Fibroblast of villous mesenchyme (primary cell): ENCODE measurements at places on chromosomes 7 and 10.
A peak's percentile ranks its signal among the peaks of the same experiment; 100 is the strongest.

- no peak for DNase-seq
These were observed 141.1 kb upstream of the WDR11 start for GRCh38 chr10:120710076-120710475.

- DNase-seq: peak; percentile 95
These were observed 128.4 kb downstream of the BICC1 start for GRCh38 chr10:58641095-58641531.

- DNase-seq: no peak
These were observed 10.7 kb downstream of the APBB1IP start for GRCh38 chr10:26448706-26449435.

DNA sequence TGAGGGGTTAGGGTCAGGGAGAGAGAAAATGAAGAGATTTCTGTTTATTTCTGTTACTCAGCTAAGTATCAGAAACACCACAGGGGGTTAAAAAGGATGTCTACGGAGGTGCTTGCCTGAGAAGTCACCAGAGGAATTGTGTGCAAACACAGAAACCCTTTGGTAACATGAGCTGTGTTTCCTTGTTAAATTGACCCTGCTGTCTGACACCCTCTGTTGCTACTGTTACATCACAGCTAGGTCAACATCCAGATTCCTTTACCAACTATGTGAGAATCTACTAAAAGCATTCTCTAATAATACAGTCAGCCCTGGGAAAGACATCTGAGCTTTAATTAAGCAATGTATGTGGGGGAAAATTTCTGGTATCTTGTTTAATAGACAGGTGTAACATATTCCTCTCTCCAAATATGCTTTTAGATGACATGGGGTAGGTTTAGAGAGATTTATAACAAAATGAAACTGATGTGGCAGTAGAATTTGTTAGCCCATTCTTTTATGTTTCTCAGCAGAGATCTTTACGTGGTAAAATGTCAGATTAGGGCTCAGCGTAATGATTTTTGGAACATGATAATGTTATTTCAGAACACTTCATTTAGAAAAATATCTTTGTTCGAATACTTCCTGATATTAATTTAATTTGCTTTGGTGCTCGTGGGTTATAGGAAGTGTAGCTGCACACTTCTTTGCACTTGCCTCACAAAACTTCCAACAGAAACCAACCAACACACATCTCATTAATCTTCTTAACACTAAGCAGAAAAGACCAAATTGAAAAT, 168.0 kb upstream of the AHR start:
- peak; percentile 85 for DNase-seq

GRCh38 chr10:62960416-62960815, 144.2 kb upstream of the EGR2 start:
- peak; percentile 21 for DNase-seq

DNA sequence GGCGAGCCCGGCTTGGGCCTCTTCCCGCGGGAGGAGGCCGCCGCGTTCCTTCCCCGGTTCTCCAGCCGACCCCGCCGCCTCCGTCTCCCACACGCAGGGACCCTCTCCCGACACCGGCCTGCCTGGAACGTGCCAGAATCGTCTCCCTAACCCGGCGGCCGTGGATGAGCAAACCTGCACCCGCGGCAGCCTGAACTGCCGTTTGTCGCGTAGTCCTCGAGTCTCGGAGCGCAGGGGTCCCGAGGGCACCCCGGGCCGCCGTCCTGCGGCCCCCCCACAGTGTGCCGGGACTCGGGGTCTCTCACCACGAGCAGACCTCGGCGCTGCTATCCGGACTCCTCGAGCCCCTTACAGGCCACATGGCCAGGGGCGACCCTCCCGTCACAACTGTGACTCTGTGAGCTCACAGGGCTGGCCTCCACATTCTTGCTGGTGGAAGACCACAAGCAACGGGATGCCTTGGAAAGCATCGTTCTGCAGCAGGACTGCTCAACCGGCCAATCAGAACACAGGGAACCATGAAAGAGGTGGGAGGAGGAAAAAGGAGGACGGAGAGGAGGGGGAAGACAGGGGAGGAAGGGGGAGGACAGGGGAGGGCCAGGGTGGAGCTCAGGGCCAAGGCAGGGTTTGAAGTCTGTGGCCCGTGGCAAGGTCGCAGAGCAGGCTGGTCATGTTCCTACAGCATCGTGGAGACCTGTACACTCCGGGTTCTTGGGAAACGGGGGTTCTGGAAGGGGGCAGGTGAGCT, 276.9 kb downstream of the DNAJB6 start:
- no peak for DNase-seq

DNA sequence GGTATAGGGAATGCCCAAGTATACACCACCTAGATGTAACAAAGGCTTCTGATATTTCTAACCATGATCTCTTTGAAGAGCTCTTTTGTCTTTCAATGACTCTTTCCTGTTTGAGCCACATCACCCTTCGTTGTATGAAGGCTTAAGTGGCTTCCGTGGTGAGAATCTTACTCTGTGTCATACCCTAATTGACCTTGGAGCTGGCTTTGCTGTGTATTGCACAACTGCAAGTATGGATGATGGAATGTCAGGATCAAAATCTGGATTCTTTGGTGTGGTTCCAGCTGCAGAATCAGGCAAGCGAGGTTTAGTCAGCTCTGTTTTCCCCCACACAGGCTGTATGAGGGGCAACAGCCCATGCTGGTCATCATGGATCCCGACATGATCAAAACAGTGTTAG, 16.0 kb downstream of the CYP3A43 start:
- no peak for DNase-seq

- no peak for DNase-seq
These were observed 2.5 kb downstream of the TAS2R5 start for GRCh38 chr7:141792526-141792925.

- DNase-seq: peak; percentile 72
These were observed 93.4 kb downstream of the RNF216 start for GRCh38 chr7:5687936-5688630.

- DNase-seq: no peak
These were observed 267.9 kb upstream of the CNTNAP2 start for GRCh38 chr7:145848691-145849090.

DNA sequence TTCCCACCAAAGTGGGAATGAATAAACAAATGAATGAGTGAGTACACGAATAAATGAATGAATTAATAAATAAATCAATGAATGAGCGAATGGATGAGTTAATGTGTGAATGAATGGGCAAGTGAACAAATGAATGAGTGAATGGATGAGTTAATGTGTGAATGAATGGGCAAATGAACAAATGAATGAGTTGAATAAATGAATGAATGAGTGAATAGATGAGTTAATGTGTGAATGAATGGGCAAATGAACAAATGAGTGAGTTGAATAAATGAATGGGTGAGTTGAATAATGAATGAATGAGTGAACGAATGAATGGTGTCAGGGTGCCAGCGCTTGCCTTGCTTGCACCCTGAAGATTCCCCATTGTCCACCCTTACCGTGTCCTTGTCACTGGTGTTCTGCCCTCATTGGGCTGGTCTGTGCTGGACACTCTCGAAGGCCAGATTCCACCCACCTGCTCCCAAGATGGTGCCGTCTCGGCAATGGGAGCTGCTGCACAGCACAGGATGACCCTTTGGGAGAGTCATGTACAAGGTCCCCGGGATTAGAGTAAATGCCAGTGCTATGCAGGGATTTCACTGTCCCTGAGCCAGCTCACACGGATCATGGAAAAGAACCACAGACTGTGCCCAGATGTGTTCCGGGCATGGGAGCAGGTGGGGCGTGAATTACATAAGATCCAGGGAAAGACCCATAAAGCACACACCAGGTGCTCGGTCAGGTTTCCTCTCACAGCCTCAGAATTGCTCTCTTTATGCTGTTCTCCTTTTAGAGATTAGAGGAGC, 83.2 kb downstream of the CAMK1D start:
- no peak for DNase-seq

- DNase-seq: peak; percentile 84
These were observed 25.1 kb downstream of the MINDY4 start for GRCh38 chr7:30796105-30796869.

- no peak for DNase-seq
These were observed 278.2 kb upstream of the IMMP2L start for GRCh38 chr7:111840528-111840927.

DNA sequence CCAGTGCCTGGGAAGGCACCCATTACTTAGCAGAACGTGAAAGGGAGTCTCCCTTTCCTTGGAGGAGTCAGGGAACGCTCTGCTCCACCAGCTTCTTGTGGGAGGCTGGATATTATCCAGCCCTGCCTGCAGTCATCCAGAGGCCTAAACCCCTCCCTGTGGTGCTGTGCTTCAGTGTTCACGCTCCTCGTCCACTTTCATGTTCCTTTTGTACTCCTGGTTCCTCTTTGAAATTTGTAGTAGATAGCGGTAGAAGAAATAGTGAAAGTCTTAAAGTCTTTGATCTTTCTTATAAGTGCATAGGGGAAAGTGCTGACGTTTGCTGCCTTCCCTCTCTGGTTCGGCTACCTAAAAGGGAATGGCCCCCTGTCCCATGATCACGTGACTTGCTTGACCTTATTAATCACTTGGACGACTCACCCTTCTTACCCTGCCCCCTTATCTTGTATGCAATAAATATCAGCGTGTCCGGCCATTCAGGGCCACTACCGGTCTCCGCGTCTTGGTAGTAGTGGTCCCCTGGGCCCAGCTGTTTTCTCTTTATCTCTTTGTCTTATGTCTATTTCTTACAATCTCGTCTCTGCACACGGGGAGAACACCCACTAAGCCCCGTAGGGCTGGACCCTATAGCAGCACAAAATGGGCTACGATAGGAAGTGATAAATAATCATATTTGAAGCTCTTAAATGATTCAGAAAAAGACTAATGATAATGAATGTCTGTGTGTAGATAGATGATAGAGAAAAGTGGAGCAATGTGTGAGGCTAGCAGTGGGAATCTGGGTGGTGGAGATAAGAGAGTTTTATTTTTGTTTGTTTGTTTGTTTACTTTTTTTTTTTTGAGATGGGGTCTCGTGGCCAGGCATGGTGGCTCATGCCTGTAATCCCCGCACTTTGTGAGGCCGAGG, 5.8 kb upstream of the ESYT2 start:
- no peak for DNase-seq

DNA sequence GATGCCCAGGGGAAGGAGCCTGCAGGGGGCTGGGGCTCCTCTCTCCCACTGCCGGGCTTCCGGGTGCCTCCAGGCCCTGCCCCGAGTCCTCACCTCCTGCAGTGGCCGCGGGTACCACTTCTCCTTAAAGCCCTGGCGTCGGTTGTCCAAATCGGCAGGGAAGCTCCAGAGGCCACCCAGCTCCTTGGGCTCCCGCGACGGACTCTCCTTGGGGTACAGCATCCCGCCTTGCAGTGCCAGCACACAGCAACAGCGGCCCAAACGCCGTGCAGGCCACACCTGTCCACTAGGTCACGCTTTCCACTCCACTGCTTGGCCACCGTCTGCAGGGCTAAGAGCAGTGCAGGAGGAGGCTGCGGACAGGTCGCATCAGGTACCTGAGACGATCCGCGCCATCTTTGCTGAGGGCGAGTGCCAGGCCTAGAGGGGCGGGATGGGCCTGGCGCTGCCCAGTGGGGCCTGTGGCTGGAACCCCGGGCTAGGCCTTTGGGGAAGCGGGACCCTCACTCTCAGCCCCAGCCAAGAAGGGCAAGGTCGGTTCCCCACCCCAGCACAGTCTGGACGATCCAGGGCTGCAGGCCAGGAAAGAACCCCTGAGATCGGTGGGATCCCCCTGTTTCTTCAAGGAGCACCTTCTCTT, 47.7 kb upstream of the ZNF479 start:
- DNase-seq: no peak

GRCh38 chr10:78906734-78907390, 161.9 kb upstream of the ZMIZ1 start:
- DNase-seq: no peak

GRCh38 chr10:112716076-112716475, 234.0 kb upstream of the TCF7L2 start:
- DNase-seq: no peak

DNA sequence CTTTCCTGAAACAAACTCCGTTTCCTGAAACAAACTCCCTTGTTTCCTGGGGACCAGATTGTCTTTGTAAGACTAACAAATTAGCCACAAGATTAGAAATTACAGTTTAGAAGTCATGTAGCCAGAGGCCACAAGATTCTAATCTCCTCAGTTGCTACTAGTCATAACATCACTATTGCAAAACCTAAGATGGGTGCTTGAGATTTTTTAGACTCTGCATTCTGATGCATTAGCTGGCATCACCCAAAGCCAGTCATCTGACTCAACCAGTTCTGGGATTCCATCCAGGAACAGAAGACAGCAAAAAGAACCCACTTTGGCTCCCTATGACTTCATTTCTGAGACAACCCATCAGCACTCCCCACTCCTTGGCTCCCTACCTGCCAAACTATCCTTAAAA, 367.9 kb upstream of the MBL2 start:
- no peak for DNase-seq

GRCh38 chr10:51687296-51687695, 12.1 kb downstream of the CSTF2T start:
- DNase-seq: no peak

DNA sequence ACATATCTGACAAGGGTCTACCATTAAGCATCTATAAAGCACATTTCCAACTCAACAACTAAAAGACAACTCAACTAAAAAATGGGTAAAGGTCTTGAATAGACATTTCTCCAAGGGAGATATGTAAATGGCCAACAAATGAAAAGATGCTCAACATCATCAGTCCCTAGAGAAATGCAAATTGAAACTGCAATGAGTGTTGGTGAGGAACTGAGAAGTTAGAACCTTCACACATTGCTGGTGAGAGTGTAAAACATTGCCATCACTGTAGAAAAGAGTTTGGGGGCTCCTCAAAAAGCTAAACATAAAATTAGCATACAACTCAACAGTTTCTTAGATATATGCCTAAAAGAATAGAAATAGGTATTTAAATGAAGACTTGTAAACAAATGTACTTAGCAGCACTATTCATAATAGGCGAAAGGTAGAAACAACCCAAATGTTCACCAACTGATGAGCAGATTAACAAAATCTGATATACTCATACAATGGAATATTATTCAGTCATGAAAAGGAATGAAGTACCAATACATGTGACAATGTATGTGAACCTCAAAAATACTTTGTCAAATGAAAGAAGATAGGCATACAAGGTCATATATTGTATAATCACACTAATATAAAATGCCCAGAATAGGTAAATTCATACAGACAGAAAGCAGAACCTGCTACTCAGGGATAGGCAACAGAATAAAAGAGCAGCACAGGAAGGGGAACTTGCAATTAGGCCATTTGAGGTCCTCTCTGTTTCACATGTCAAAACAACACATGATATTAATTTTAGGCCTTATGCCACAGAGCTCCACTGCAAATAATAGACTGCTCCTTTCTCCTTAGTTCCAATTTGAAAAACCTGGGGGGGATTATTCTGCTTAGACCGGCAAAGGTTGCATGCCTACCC, 10.6 kb upstream of the LRRC72 start:
- no peak for DNase-seq

- peak; percentile 51 for DNase-seq
These were observed 323.7 kb upstream of the IGFBP3 start for GRCh38 chr7:46244757-46245156.

GRCh38 chr10:96588060-96588554, 1.3 kb upstream of the TM9SF3 start:
- no peak for DNase-seq

GRCh38 chr7:86158111-86158510, 485.6 kb upstream of the GRM3 start:
- DNase-seq: no peak

DNA sequence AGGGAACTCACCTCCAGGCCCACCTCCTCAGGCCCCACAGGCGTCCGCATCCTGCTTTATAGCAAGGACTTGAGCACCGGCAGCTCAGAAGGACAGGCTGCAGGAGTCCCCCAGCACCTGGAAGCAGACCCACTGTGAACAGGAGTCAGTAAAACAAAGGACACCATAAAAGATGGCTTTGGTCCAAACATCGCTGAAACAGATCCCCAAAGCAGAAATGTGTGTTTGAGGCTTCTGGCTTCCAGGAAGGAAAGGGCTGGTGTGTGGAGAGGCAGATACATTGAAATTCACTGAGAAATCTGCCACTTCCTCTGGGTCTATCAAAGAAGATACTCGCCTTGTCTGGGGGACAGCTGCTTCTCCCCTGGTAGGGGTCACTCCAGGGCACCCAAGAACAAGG, 286.2 kb downstream of the PLXNA4 start:
- no peak for DNase-seq
